GM12865 (cell line): ENCODE measurements at places on chromosomes 6 and 20.
A peak's percentile ranks its signal among the peaks of the same experiment; 100 is the strongest.

- no peak for DNase-seq
Observed at GRCh38 chr20:59648466-59649070, 44.2 kb downstream of the PHACTR3 start.

DNA sequence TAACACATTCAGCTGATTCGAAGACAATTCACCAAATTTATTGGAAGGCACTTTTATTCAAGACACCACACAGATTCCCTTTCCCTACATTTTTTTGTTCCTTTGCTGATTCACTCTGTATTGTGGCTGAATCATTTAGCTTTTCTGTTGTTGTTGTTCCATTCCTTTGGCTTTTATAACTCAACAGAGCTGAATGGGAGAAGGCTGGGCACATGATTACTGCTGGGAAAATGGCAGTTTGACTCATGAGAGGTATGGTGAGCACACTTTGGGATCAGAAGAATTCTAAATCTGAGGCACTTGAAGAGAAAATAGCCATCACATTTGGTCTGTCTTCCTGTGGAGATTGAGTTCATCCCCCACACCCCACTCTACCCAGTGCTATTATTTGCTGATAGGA is 15.7 kb upstream of the SAYSD1 start:
- no peak for DNase-seq

DNA sequence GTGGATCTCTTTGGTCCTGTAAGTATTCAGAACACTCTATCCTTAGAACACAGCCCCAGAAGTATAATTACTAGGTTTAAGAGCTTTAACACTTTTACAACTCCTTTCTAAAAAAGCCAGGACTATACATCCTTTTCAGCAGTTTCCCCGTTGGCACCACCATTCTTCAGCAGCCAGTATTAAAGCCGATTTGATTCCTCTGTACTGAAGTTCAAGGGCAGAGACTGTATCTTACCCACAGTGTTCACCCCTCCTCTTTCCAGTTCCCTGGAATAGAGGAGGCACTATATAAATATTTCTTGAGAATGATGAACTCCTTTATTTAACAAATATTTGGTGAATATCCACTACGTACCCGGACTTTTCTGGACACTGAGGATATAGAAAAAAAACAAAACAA is 15.9 kb downstream of the SEC63 start:
- DNase-seq, result no peak

DNA sequence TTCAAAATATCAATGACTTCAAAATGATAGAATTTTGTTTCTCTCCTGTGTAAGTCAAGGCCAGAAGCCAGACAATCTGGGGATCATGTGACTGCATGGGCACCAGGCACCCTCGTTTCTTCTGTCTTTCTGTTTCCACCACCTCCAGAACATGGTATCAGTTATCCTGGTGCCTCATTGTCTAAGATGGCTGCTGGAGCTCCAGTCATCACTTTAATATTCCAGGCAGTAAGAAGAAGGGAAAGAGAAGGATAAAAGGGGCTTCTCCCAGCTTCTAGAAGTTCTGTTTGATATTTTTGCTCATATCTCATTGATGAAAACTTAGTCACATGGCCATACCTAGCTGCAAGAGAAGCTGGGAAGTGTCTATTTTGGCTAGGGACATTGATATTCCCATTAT is 25.7 kb downstream of the ZNF341 start:
- no peak for DNase-seq

DNA sequence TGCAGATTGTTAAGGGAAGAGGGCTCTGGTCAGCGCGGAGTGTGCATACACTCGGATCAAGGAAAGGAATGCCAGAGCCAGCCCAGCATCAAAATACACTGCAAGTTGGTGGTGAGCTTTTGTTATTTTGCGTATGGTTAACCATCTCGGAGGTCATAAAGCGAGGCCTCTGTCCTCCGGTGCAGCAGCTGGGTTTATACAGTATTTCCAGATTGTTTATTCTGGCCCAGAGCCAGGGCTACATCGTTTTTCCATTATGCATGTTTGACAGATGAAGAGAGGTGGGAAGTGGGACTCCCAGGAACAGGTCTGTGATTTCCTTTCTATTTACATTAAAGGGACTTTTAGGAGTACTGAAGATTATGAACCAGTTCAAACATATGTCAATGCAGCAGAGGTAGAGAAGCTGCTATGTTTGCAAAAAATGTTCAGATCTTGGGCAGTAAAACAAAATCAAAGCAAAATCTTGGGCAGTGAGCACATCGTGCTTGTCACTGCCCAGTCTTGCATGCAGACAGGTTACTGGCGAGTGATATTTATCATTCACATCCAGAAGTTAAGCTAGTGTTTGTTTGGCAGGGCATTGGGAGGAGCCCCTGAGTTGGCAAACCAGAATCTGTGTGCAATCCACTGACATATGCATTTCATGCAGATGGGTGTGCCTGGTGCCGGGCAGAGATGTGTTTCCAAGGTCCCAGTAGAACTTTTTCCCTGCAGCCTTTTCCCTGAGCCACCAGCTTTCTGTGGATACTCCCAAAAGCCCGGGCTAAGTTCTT is 256.3 kb upstream of the TAB2 start:
- DNase-seq, result no peak

GRCh38 chr20:43490038-43490437 is 17.5 kb upstream of the L3MBTL1 start:
- no peak for DNase-seq

DNA sequence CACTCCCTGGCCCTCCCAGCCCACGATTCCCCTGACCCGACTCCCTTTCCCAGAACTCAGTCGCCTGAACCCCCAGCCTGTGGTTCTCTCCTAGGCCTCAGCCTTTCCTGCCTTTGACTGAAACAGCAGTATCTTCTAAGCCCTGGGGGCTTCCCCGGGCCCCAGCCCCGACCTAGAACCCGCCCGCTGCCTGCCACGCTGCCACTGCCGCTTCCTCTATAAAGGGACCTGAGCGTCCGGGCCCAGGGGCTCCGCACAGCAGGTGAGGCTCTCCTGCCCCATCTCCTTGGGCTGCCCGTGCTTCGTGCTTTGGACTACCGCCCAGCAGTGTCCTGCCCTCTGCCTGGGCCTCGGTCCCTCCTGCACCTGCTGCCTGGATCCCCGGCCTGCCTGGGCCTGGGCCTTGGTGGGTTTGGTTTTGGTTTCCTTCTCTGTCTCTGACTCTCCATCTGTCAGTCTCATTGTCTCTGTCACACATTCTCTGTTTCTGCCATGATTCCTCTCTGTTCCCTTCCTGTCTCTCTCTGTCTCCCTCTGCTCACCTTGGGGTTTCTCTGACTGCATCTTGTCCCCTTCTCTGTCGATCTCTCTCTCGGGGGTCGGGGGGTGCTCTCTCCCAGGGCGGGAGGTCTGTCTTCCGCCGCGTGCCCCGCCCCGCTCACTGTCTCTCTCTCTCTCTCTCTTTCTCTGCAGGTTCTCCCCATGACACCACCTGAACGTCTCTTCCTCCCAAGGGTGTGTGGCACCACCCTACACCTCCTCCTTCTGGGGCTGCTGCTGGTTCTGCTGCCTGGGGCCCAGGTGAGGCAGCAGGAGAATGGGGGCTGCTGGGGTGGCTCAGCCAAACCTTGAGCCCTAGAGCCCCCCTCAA is at the start of gene LTA:
LTA (plus strand) TSS at position 249 of the 871 bp plus-strand sequence; CDS start at position 703, 454 bp downstream.
- DNase-seq, result peak; percentile 78

GRCh38 chr20:54727490-54727889 is 252.1 kb downstream of the DOK5 start:
- DNase-seq, result no peak

DNA sequence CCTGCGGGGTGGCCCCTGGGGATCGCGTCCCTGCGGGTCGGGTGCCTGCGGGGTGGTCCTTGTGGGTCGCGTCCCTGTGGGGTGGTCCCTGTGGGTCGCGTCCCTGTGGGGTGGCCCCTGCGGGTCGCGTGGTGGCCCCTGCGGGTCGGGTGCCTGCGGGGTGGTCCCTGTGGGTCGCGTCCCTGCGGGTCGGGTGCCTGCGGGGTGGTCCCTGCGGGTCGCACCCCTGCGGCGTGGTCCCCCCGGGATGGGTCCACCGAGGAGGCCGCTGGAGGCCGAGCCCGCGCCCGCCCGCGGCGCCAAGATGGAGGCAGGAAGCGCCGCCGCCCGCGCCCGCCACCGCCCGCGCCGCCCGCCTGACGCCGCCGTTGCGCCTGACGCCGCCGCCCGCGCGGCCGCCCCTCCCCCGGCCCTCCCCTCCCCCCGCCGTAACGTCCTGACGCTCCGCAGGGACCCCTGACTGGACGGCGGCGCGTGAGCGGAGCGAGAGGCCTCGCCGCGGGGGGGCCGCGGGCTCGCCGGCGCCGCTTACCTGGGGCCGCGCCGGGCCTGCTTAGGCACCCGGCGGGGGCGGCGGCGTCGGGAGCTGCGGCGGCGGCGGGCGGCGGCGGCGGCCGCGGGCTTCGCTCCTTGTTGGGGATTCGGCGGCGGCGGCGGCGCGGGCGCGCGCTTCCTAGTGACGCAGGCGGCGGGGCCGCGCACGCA is at the start of gene GMEB2:
GMEB2 (minus strand) TSS at position 678 of the 705 bp plus-strand sequence. CDS start 7,704 bp downstream, outside the sequence.
- peak; percentile 89 for DNase-seq

- DNase-seq, result no peak
Observed at GRCh38 chr20:23609486-23610109, 3.9 kb upstream of the CST9 start.

GRCh38 chr6:101146389-101146788 is 247.1 kb upstream of the GRIK2 start:
- DNase-seq, result no peak
